ENCODE measurements at places on chromosomes 6 and 20.

GRCh38 chr6:5450073-5450472 is 188.8 kb downstream of the FARS2 start:
- DNase-seq: no peak

DNA sequence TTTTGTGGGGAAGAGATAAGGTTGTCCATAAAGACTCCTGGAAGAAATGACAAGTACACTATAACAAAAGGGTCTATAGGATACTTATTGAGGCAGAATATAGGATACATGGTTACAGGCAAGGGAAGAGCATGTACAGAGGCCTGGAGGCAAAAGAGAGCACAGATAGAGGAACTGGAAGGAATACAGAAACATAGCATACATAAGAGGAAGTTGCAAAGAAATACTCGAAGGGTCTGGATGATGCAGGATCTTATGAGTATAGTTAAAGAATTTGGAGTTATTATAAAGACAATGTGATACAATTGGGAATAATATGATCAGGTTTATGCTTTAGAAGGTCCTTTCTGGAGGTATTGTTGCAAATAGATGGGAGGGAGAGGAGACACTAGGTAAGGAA is 592.7 kb upstream of the POU3F2 start:
- DNase-seq: no peak

DNA sequence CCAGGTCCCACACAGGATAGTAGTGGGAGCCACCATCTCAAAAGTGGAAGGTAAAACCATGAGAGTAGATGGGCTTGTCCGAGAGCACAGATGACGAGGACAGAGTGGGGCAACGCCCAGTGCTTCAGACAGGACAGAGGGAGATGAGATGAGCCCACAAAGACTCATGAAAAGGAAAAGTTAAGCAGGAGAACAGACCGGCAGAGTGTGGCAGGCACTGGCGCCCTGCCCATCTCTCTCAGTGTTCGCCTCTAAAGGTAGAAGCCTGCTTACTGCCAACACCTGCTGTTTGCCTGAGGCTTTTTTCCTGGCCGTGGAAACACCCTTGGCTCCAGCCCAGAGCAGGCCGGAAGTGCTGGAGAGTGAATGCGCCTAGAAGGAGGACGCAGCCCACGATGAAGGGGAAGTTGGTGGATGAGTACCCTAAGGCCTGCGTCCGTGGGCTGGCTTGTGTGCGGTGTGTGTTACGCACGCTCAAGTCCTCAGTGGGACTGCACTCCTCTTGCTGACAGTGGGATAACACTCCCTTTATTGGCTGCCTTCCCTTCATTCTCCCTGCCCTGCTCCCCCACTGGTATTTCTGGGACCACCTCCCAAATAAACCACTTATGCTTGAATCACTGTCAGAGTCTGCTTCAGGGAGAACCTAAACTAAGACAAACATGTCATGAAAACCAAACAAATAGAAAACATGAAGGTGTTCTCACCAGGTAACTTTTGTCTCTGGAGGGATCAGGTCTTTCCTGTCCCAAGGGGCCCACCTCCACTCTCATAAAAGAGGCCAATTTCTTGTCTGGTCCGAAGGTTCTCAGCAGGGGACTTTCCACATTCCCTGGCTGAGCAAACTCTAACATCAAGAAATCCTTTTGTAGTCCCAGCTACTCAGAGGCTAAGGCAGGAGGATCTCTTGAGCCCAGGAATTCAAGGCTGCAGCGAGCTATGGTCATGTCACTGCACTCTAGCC is 9.1 kb upstream of the FOXP4 start:
- DNase-seq: no peak

DNA sequence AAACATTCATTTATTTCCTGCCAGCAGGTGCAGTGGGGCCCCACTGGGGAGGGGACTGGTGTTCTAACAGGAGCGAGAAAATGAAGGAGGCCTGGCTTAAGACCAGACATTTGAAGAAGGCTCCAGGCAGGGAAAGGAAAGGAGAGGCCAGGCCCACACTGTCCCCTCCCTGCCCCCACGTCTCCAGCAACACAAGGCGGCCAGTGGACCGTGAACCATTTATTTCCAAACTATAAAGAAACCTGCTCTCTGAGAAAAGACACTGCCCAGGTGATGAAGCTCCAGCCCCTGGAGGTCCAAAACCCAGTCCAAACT is 41.4 kb upstream of the CDH22 start:
- DNase-seq: no peak

- DNase-seq: no peak
Observed at GRCh38 chr6:91600561-91600960, 1013.7 kb upstream of the MAP3K7 start.

- DNase-seq: no peak
Observed at GRCh38 chr6:169862043-169862891, 110.8 kb downstream of the ERMARD start.
